ENCODE measurements at places on chromosomes 12 and 14.
A peak's percentile ranks its signal among the peaks of the same experiment; 100 is the strongest.

DNA sequence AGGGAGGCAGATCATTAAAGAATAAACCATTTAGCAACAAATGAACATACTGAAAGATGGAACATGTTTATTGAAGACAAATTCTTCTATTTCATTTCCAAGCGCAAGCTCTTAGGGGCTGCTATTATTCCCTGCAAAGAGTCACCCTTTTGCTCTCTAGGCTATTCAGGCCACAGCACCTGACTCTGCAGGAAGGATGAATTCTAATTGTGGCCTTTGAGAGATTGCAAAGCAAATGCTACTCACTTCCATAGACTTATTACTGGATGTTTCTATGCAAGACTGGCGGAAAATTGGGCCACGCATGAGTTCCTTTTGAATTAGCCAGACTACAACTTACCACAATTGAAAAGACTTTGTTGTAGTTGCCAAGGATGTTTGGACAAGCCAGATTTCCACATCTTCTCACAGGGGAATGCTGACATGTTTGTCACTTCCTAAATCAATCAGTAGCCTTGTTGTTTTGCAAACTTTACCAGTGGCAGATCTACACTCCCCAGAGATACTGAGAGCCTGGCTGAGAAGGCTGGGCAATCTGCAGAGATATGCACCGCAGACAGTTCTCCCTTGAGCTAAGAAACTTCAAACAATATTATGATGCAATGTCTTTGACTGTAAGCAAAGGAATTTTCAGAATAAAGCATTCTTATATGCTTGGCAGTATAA is 334.3 kb upstream of the SYT1 start:
- no peak for DNase-seq

GRCh38 chr12:62252576-62252975 is 7.6 kb upstream of the USP15 start:
- DNase-seq: no peak

DNA sequence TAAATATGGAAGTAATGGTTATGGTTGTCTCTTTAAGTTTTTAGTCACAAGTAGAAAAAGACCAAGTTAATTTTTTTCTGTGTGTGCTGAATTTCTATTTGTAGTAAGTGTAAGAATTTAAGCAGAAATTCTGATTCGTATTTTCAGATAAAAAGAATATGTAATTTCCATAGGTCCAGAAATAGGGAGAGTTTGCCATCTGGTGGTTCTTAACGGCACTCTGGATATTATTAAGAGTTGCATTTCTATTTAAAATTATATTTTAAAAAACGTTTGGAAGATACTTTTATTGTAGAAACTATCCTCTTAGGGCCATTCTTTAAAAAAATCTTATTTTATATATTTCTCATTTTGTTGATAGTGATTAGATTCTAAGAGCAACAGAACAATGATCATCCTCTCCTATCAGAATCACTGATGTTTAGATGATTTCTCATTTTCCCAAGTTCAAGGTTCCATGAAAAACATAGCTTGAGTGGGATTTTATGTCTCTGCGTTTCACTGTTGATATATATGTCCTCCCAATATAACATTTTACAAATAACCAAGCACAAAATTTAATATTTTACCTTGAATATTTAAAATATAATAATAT is 88.3 kb downstream of the LRRK2 start:
- DNase-seq: no peak

DNA sequence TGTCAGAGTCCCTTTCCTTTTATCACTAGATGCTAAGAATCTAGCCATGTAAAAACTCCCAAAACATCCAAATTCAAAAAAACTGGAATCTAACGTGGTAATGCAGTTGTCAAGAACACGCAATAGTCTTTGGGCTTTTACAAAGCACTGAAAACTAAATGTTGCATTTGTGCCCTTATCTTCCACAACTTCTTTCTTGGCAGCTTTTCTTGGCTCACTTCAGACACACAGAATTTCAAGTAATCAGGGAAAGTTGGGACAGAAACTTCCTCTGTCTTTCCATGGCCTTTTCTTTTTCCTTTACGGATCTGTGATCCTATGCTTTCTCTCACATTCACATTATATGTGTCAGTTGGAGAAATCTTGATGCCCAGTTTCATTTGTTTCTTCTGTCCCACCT is 136.0 kb downstream of the CRADD start:
- DNase-seq: no peak

DNA sequence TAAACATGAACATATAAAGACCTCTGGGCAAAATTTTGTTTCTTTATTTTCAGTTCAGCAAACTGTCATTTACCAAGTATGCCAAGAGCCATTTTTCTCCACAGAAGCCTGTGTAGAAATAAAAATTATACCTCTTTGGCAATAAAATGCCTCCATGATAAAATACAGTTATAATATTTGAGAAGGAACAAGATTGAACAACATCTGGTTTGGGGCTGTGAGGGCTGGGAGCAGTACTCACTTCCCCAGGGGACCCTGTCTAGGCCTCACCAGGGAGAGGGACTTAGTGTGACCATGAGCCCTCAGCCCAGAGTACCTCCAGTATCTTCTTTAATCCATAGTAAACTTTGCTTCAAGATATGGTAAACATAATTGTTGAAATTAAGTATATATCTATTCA is 65.1 kb downstream of the DAAM1 start:
- no peak for DNase-seq

DNA sequence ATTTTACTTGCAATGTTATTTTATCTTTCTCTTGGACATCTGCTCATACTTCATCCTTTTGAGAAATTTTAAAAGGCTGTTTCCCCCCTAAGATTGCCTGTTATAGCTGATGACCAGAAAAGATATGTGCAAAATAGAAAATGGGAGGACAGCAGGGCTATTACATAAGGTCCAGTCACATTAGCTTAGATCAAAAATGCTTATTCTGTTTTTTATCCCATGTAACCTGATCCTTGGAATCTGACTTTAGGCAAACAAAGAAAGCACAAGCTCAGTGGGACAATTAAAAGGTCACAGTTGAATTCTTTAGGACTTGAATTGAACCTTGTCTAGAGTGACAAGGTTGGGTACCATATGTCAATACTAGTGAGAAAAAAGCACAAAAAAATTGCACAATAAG is 65.1 kb upstream of the TRHDE start:
- DNase-seq: no peak

GRCh38 chr12:106941481-106942156 is 14.1 kb upstream of the TMEM263 start:
- DNase-seq: no peak

DNA sequence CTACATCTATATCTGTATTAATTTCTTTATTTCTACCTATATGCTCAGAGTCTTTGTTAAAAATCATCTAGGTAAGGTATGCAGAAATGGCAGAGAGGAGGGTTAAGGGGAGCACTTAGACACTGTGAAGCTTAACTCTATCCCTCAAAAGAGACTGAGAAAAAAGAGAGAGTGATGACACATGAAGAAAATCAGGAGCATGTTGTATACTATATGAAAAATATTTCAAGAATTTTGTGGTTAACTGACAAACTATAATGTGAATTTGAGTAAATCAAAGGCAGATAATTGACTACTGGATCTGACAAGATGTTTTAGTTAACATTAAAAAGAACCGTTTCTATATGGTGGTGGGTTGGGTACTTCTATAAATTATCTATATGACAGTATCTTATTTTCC is 1814.2 kb upstream of the SEL1L start:
- DNase-seq: no peak

DNA sequence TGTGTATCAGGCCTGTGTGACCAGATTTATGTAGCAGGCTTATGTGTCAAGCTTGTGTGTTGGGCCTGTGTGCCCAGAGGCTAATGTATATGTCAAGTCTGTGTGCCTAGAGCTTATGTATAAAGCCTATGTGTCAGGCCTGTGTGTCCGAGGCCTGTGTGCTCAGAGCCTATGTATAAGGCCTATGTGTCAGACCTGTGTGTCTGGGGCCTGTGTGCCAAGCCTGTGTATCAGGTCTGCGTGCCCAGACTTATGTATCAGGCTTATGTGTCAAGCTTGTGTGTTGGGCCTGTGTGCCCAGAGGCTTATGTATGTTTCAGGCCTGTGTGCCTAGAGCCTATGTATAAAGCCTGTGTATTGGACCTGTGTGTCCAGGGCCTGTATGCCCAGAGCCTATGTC is 249.3 kb upstream of the AVPR1A start:
- no peak for DNase-seq

GRCh38 chr12:123713823-123714585 is 1.9 kb downstream of the ATP6V0A2 start:
- peak; percentile 41 for DNase-seq

- DNase-seq: peak; percentile 22
Measured at GRCh38 chr12:110314308-110314707, 33.3 kb downstream of the ATP2A2 start.

GRCh38 chr12:48979602-48980388 is 1.7 kb downstream of the WNT1 start:
- DNase-seq: no peak

GRCh38 chr14:87432698-87433097 is 560.3 kb downstream of the GALC start:
- no peak for DNase-seq

DNA sequence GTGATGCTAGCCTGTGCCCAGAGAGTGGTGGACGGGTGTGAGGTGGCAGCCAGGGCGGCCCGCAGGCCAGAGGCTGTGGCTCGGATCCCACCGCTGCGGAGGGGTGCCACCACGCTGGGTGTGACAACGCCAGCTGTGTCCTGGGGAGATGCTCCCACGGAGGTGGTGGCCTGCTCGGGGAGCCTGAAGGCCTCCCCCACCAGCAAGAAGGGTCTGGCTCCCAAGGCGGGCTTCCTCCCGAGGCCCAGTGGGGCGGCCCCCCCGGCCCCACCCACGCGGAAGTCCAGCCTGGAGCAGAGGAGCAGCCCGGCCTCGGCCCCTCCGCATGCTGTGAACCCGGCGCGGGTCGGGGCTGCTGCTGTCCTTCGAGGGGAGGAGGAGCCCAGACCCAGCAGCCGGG is 38.2 kb downstream of the KIF26A start:
- DNase-seq: no peak

GRCh38 chr12:14913381-14913781 is 25.0 kb downstream of the ERP27 start:
- no peak for DNase-seq

- no peak for DNase-seq
Measured at GRCh38 chr12:107992029-107992428, 137.1 kb upstream of the WSCD2 start.

DNA sequence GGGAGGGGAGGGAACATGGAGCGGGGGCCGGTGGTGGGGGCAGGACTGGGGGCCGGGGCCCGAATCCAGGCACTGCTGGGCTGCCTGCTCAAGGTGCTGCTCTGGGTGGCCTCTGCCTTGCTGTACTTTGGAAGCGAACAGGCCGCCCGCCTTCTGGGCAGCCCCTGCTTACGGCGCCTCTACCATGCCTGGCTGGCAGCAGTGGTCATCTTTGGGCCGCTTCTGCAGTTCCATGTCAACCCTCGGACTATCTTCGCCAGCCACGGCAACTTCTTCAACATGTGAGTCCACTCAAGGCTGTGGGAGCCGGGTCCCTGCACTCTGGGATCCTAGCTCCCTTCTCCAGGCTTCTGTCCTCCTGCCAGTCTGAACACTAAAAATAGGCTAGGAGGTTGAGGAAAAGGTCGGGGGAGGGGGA is 1.1 kb downstream of the FITM1 start:
- no peak for DNase-seq

- DNase-seq: no peak
Measured at GRCh38 chr12:49796606-49797448, 31.4 kb downstream of the NCKAP5L start.

GRCh38 chr12:66025477-66025876 is 105.1 kb downstream of the LLPH start:
- DNase-seq: no peak

GRCh38 chr12:24487606-24488005 is 461.3 kb downstream of the BCAT1 start:
- DNase-seq: no peak

DNA sequence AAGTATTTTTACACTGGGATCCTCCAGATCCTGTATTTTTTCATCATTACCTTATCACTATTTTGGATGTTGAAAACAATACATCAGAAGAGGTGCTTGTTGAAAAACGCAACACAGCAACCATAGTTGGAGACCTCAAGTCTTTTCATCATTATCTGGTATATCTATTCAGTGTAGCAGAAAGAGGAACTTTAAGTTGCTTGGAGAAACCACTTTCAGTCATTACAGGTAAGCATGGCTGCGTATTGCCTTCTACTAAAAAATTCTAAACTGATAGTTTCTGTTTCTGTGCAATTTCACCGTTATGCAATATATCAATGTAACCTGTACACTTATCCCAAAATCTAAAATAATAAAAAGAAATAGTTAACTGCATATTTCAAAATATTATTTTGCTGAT is 32.2 kb upstream of the PTPRQ start:
- peak; percentile 15 for DNase-seq

DNA sequence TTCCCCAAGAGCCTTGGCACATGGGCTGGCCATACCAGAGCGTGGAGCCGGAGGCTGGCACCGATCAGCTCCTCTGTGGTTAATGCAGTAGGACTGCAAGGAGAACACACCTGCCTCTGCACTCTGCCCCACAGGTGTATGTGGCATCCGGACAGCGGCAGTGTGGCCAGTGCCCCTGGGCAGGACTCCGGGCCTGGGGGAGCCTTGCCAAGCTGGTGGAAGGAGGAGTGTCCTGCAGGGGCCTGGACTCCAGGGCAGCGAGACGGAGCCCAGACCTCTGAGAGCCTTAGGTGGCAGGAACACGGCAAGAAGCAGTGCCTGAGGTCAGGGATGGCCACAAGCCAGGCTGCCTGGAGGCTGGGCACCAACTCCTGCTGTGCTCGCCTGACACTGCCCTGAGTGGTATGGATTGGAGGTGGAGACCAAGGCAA is 5.3 kb upstream of the BEGAIN start:
- no peak for DNase-seq

DNA sequence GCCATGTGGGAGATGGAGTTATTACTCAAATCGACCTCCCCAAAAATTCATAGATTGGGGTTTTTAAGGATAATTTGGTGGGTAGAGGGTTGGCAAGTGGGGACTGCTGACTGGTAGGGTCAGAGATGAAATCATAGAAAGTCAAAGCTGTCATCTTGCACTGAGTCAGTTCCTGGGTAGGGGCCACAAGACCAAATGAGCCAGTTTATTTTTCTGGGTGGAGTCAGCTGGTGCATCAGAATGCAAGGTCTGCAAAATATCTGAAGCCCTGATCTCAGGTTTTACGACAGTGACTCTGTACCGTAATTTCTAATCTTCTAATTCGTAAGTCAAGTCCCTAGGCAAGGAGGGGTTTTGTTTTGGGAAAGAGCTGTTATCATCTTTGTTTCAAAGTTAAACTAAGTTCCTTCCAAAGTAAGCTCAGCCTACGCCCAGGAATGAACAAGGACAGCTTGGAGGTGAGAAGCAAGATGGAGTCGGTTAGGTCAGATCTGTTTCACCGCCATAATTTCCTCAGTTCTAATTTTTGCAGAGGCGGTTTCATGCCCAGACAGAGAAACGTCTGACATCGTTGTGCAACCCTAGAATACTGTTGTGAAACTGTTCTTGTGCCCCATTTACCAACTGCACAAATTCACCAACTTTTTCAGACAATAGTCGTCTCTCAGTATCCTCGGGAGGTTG is 104.5 kb upstream of the SFSWAP start:
- DNase-seq: no peak

DNA sequence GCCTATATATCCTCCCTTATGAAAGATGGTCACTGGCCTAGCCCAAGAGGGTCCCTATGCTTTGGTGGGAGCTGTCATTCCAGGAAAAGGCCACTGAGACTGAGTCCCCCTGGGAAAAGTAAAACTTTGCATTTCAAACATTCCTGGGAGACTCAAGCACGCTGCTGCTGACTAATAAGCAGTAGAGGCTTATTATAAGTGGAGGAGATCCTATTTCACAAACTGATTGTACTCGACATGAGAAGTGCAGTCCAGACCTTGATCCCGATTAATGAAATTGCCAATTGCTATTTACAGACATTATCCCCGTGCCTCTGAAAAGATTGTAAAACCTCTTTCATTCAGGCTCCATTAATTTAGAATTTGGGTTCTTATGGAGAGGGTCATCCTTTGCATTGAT is 96.6 kb downstream of the EMP1 start:
- DNase-seq: no peak
